ENCODE measurements at places on chromosomes 1 and 21.

DNA sequence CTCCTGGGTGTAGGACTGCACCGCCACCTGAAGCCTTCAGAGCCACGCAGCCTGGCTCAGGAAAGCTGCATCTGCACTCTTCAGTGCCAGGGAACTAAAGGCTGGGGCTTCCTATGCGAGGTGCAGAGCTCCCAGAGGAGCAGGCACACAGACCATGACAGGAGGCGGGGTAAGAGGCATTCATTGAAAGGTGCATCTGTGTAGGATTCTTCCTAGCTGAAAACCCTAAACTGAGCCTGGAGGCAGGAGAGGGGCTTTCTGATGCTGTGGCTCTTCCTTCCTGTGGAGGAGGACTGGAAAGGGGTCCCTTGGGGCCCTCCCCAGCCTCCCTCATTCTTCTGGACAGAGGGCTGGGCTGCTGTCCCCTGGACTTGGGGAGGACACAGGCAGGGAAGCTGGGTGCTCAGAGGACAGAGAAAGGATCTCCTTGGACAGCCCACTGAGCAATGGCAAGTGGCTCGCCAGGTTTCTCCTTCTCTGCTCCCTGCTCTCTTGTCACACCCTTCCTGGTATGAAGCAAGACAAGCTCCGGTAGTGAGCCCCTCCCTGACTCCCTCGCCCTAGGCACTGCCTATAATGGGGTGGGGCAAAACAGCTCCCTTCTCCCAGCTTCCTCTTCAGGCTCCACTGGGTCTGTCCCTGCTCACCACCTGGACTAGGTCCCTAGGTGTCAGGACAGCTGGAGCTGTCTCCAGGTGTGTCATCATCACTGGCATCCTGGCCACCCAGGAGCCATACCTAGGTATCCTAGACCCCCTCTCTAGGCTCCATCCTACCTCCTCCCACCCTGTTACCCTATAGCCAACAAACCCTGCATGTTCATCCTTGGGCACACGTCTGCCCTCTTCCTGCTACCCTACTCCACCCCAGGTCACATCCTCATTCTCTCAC, 20.0 kb downstream of the S100A6 start:
- ATAC-seq: peak; percentile 97

DNA sequence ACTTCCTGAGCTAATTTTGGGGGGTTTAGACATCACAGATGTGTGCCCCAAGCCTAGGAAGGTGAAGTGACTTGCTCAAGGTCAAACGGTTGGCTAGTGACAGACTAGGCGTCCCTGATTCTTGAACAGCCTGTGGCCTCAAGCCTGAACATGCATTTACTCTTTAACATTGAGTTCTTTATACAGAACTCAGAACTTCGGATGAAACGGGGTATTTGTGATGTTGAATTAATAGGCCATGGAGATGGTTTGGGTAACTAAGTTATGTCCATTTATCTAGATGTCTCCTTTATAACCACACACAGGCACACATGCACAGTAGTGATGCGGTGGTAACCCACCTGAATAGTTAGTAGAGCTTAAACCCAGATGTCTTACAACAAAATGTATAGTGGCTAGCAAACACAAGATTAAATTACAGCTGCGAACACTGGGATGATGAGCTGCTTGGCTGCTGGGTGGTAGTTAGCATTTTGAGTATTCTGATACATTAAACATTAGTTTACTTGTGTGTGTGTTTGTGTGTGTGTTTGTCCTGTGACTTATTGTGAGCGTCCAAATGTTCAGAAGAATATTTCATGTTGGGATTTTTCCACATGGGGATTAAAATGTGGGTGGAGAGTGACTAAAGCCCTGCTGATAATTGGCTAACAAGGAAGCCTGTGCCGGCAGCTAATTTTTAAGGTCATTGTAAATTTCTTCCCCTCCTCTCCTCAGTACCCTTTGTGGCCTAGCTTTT, 2.3 kb downstream of the ATP1A1 start:
- no peak for ATAC-seq

GRCh38 chr1:206579747-206580437, 32.4 kb downstream of the EIF2D start:
- peak; percentile 6 for ATAC-seq

DNA sequence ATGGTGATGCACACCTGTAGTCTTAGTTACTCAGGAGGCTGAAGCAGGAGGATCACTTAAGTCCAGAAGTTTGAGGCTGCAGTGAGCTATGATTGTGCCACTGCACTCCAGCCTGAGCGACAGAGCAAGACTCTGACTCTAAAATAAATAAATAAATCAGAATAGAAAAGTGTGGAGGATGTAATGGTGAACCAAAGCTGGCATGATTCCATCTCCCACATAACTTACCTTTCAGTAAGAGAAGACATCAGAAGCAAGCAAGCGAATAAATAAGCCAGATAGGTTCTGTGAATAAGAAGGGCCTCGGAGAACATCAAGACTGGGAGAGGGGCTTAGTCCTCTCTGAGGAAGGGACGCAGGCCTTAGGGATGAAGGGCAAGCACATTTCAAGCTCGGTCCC, 59.5 kb downstream of the TOMM20 start:
- ATAC-seq: no peak

DNA sequence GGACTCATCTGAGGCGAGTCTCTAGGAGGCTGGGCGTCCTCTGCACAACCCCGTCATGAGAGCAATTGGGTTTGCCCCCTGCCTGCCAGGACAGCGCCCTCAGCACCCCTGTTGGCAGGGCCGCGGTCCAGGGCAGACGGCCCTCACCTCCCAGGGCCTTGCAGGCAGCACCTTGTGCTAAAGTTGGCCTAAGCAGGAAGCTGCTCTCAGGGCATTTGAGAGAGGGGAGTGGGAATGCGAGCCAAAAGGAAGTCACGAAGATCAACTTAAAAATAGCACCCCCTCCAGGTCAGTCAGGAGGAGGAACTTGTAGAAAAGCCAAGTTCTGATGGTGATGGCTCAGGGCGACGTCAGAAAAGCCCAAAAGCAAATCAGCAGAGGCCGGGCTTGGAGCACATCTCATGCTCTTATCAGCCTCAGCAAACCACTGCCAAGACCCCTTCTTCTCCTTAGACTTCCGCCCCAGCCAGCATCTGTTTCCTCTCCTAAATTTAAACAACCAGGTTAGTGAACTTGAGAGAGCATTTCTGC, 12.6 kb upstream of the ADORA3 start:
- ATAC-seq: peak; percentile 66

- no peak for ATAC-seq
These were observed 62.1 kb downstream of the HSPG2 start for GRCh38 chr1:21874778-21875547.

DNA sequence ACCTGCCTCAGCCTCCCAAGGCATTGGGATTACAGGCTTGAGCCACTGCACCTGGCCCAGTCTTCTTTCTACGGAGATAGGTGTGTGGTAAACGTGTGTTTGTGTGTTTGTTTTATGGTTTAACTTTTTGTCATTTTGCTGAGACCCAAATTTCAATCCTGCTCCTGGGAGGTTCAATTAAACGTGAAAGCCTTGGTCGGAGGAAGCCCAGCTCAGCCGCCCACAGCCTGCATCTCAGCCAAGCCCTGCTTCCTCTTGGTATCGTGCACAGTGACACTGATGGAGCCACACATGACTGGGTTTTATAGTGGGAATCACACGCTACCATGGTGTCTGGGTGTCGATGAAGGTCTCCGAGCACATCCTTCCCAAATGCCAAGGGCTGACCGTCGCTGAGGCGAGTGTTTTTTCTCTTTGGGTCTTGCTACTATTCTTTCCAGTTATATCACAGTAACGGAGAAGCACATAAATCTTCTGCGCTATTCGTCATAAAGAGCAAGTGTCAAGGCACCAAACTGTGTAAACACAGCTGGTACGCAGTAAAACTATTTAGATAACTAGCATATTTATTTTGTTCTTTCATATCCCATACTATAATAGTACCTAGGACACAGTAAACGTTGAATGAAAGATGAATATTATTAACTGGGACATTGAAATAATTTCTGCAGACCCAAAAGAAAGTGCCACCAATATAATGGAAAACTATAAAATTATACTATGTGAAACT, 39.3 kb downstream of the HLCS start:
- no peak for ATAC-seq

- no peak for ATAC-seq
These were observed 373.9 kb downstream of the VAV3 start for GRCh38 chr1:107590900-107591622.

- ATAC-seq: no peak
These were observed 1093.2 kb downstream of the ADGRL2 start for GRCh38 chr1:82893712-82894470.

- no peak for ATAC-seq
These were observed 199.8 kb downstream of the ASTN1 start for GRCh38 chr1:176964687-176965086.

DNA sequence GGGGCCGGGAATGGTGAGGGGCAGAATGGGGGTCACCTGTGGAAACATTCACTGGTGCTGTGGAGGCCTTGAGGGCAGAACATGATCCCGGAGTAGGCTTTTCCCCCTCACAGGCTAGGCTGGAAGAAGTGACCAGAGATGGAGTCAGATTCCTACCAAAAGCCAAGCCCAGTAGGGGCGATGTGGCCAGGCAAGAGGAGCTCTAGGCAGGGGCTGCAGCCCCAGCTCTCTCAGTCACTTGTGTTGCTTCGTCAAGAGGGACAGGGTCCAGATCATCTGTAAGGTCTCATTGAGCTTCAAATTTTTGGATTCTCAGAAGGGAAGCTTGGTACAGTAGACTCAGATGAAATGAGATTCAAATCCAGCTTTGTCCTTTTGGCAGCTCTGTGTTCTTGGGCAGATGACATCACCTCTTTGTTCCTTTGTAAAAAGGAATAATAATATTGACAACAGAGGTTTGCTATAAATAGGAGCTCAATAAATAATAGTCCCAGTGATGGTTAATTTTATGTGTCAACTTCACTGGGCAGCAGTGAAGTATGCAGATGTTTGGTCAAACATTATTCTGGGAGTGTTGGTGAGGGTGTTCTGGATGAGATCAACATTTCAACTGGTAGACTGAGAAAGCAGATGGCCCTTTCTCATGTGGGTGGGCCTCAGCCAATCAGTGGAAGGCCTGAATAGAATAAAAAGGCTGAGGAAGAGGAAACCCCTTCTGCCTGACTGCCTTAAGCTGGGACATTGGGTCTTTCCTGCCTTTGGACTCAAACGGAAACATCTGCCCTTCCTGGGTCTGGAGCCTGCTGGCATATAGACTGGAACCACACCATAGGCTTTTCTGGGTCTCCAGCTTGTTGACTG, 324.7 kb upstream of the USP24 start:
- no peak for ATAC-seq

DNA sequence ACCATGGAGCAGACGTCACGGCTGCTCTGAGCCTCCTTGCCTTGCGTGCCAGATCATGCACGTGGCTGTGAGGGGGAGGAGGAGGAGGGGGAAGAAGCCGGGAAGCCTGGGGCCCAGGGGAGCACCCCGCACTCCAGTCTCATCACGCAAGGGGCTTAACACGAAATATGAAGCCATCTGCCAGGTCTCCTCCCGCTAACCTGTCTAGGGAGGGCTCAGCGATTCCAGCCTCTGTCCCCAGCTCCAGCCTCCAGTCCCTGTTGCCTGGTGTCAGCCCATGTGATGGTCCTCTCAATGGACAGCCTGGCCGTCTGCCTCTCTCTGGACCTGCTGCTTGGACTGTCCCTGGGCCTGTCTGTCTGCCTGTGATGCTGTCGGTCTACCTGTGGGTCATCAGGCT, 22.5 kb upstream of the C1QA start:
- no peak for ATAC-seq

Measured in esophagus mucosa (tissue), 1 donor.